ENCODE measurements at places on chromosomes 2 and 18.

DNA sequence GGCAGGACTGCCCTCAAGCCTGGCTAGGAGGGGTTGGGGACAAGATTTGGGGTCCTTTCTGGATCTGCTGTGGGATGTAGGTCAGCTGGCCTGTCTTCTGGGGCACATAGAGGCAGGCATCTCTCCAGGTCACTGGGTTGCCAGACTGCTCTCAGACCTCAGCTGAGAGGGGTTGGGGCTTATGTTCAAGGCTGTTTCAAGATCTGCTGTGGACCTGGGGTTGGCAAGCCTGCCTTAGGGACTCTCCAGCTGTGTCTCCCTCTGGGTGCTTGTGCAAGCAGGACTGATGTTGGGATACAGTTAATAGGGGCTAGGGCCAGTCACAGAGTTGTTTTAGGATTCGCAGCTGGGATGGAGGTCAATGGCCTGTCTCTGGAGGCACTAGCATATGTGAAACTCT, 363.0 kb upstream of the ST6GAL2 start:
- DNase-seq, result no peak

GRCh38 chr18:74171910-74172606, 23.7 kb downstream of the TIMM21 start:
- DNase-seq, result no peak

GRCh38 chr2:25400576-25401216, 59.0 kb upstream of the DNMT3A start:
- DNase-seq, result no peak

DNA sequence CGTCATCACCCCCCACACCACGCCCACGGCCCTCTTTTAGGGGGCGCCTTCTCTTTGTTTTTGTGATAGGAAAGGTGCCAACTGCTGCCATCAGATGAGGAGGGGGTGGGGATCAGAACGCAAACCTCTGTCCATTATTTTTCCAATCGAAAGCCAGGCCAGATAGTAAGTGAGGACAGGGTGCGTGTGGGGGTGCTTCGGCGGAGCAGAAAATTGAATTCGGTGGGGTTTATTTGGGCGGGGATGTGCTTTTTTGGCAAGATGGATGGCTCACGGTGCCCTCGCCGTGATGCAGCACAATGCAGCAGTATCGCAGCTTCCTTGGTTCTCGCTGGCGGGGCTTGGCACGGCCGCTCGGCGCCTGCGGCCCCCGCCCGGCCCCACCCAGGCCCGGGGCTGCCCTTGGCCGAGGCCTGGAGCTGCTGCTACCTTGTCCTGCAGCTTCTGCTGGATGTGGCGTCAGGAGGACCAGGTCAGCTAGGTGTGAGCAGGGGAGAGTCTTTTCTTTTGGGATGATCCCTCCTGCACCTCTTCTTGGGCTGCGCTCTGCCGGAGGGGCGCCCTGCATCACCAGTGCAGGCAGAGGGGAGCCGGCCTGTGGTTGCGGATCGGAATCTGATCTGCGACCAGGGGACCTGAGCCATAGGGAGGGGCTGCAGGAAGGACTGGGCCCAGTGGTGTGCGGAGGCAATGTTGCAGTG, 1.3 kb downstream of the SPTBN1 start:
- no peak for DNase-seq

DNA sequence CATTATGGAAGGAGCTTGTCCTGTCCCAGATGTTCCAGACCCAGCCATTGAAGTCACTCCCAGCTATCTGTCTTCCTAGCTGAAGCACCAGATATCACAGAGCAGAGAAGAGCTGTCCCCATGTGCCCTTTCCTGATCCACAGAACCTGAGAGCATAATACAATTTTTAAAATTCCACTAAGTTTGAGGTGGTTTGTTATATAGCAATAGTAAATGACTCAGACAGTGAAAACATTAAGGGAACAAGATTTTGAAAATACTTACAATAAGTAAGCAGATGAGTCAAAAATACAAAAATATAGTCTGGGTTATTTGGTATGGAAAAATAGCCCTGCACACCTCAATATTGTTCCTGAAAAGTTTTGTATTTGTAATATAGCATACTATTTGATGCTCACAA, 85.8 kb upstream of the GLS start:
- no peak for DNase-seq

DNA sequence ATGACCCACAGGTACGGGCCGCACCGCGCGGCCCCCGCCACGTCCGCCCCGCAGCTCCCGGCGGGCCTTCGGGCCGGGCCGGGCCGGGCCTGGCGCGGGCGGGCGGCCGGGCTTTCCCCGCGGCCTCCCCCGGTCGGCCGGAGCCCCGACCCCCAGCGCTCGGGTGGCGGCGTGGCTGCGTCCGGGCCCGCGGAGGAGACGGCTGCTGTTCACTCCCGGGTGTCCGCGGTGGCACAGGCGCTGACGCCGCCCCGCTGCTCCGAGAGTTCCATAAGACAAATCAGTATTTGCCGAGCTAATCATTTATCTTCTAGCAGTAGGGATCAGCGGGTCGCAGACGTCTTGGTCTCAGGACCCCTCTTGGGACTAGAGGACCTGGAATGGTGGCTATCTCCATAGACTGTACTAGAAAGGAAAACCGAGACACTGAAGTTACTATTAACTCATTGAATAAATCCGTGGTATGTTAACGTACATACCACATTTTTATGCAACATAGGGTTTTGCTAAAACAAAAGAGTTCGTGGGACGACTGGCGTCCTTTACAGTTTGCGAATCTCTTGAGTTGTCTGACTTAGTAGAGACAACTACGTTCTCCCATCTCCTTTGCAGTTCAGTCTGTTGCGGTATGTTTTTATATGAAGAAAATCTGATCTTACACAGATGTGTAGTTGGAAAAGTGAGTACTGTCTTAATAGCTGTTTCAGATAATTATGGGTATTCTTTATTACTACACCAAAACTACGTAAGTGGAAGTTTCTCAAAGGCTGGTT, 500 bp downstream of the LIMS1 start:
- DNase-seq, result peak; percentile 8

DNA sequence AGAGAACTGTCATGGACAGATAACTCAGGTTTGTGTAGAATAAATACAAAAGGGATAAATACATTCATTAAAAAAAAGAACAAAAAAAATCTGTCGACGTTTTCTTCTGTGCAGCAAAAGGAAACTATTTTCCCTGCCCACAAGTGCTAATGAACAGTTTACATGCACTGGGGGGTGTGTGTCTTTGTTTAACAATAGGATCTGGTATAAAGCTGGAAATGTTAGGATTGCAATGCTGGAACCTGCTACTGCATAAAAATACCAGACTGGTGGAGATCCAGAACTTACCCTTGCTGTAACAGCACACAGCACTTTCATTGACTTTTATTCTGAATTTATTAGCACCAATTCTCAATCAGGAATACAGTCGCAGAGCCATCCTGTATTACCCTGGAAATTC, 84.6 kb upstream of the THOC1 start:
- DNase-seq, result no peak

DNA sequence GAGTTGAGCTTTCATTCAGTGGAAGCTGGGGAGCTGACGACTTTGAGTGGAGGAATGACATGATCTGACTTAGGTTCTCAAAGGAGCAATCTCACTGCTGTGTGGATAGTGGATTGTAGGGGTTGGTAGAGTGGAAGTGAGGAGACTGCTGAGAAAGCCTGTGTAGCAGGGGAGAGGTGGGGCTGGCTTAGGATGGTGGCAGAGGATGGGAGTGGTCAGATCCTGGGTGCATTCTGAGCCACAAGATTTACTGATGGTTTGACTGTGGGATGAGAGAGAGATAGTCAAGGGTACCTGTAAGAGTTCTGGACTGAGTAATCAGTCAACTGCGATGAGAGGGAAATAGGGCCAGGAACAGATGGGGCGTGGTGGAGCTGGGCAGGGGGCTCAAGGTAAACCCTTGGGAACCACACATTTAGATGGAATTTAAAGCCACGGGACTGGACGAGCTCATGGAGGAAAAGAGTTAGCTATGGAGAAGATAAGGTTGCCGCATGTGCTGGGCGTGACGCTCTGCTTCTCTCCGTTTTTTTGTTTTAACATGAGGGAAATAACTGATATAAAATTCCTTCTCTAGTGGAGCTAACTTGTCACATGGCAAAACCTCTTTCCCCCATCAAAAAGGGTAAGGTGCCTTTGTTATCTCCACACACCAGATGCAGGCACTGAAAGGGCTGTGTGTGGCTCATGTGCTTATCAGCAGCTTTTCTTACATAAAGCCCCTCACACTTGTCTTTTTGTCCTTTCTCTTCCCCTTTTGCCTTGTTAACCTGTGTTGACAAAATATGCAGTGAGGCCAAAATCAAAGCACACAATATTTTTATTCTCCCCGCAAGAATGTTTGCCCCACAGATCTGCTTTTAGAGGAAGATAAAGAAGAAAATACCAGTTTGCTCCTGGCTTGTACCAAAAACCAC, 379.8 kb downstream of the TSN start:
- DNase-seq, result no peak

DNA sequence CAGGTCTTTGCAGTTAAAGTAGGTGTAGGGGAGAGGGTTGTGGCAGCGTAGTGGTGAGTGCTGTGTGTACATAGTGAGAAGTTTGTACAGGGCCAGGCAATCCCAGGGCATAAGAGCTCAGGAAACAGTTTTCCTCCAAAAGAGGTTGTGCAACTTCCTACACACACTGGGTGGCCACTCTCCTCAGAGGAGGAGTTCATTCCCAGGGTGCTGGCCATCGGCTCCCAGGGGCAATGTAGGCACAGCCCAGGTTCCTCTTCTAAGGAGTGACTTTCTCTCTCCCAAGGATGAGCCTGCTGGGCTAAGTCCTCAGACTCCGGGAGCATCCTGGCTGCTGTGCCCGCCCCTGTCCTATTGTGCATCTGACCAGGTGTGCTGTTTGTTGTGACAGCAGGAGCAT, 3.0 kb downstream of the ACOXL start:
- no peak for DNase-seq

- DNase-seq, result no peak
These were observed 58.3 kb downstream of the INSIG2 start for GRCh38 chr2:118146315-118147283.

- DNase-seq, result no peak
These were observed 82.2 kb upstream of the ITGA4 start for GRCh38 chr2:181374781-181375675.

DNA sequence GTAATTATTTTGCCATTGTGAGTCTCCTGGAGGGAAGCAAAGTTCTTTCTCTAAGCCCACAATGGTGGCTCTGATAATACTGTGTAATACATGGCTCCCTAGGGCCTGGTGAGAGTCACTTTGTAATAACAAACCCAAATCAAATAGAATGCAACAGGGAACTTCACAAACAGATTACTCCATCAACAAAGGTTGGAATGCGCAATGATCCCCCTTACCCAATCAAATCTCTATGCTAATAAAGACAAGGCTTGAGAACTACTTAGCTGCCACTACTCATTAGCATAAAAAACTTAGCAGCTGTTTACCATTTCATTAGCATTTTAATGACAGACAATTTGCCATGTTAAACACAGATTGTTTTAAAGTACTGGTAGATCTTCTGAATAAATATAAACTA, 285.6 kb upstream of the SESTD1 start:
- no peak for DNase-seq

DNA sequence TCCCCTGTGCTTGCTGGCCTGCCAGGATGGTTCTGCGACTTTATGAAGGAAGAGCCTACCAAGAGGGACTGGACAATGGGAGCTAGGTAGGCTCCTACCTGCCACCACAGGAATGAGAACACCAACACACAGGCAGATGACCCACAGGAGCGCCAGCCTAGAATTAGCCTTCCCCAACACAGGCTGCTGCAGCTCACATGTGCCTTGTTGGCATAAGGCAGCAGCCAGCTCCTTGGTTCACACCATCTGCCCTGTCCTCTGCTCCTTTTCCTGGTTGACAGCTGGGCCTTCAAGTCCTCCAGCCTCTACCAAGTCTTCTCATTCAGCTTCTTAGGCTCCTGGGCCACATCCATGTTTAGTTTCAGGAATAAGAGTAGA, 705.4 kb upstream of the RAB6C start:
- no peak for DNase-seq

DNA sequence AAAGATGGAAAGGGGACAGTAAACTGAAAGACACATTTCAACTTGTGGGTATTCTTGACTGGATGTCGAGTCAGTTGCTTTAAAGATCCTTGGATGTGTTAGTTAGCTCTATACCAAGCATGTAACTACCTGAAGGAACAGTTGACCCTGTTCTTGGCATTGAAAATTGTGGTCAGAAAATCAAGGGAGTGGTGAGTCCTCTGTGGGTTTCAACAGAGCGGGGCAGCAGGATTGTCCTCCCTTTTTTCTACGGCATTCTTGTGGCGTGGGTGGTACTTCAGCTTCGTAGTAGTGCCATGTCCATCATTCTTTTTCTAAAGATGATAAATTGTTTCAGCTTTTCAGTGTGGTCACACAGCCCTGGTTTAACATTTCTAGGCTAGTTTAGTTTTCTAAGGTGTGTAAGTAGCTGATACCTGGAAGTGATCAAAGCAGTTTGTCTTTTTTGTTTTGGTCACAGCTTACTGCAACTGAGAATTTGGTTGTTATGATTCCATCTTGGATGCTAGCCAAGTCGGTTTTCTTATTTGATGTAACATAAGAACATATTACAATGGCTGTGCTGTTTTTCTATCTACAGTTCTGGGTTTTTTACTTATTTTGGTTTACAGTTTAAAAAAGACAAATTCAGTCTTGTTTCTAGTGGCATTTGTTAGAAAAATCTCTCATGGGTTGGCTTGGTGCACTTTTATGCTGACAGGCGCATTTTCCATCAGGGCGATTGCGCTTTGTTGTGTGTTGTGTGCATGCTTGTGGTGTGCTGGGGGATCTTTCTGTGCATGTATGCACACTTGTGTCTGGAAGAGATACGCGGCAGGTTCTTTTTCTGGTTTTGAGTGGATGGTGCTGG, 84.7 kb downstream of the ZNF407 start:
- no peak for DNase-seq
